ENCODE measurements at places on chromosomes 12 and 14. TPM values are rescaled to one million over a fixed set of nuclear protein-coding genes. Genes with fewer than 3 reads are reported as not detected.

The NKX2-8 gene
- not detected for total RNA-seq

The SLC25A47 gene
- total RNA-seq: 0.54 TPM

The RTL1 gene
- total RNA-seq: not detected

The NTS gene
- 72.8 TPM for total RNA-seq

DNA sequence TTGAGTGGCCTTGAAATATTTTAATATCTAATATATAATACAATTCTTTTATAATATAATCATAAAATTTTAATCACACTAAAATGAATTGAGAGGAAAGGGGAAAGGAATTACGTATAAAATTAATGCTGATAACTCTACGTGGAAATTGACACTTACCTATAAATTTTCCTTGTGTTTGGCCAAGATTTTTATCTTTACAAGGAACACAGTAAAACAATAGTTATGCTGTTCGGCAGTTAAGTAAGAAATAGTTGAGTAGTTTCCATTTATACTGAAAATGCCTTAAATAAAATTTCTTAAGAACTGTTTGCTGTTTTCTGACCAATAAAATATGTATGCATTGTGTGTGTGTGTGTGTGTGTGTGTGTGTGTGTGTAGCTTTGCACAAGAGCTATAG, 294.4 kb downstream of the LRFN5 start:
- no peak overlapping the region for H3K4me3 ChIP-seq
- H3K27me3 ChIP-seq: no peaks in the 10 kb centered on the region
- no peaks in the 10 kb centered on the region for H3K4me1 ChIP-seq
- no peaks in the 10 kb centered on the region for H3K36me3 ChIP-seq

GRCh38 chr12:64633940-64634337, 23.6 kb downstream of the RASSF3 start:
- H3K27me3 ChIP-seq: no peaks in the 10 kb centered on the region
- H3K4me1 ChIP-seq: peaks cover 42% of the 10 kb centered on the region

- DNase-seq: no peak
- H3K27ac ChIP-seq: no peak within 1 kb of the TSS
- H3K27me3 ChIP-seq: no peaks in the 10 kb centered on the region
Measured at GRCh38 chr12:130715998-130716968, at the start of gene RIMBP2. RIMBP2 (minus strand) TSS chr12:130716299; CDS start chr12:130479013, 237,286 bp downstream.

DNA sequence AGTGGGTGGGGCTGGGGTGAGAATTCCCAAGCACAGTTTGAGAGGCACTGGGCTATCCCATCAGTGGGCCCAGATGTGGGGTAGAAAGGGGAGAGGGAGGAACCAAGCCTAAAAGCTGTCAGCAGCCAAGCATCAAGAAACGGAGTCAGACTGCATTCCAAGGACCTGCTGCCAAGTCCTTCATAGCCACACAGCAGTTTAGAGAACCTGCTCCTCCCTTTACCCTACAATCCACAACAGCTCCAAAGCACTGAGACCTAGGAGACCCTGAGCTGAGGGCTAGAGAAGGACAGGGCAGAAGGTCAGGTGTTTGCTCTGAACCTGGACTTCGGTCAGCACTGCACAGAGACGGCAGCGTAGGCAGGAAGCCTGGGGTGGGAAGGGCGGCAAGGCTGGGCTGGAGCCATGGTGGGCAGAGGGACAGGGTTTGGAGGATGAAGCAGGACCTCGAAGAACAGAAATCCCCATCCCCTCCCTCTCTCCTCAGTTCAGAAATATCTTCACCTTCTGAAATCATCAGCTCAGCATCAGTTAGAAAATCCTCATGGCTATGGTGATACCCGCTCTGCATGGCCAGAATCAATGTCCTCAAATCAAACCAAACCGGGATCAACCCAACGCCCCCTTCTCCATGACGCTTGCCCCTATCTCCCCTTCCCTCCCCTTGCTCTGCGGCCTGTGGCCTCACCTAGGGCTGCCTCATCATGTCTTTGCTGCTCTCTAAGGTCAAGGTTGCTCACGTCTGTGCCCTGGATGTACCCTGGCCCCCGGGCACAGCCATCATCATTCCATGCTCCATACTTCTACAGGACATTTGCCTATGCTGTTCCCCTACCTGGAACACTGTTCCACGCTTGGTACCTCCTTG, 12.9 kb upstream of the SERPINA4 start:
- no peaks in the 10 kb centered on the region for H3K36me3 ChIP-seq
- no peaks in the 10 kb centered on the region for H3K27me3 ChIP-seq
- DNase-seq: no peak
- no peak overlapping the region for H3K27ac ChIP-seq
- no peaks in the 10 kb centered on the region for H3K4me1 ChIP-seq

DNA sequence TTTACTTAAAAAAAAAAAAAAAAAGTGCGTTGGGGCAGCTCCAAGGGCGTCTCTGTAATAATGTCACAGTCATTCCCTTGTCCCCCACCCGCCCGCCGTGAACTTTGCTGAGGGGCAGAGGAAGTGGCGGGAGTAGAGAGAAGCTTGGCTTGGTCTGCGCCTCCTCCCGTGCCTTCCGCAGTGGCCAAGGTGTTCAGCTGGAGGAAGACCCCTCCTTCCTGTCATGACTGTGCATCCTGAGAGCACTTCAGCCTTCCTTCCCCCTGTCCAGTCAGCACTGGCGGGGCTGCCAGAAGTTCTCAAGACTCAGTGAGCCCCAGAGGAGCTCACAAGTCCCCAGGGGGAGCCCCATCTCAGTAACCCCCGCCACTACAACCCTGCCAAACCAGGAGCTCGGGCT, 32.2 kb downstream of the AACS start:
- H3K4me1 ChIP-seq: no peaks in the 10 kb centered on the region
- DNase-seq: no peak
- no peak overlapping the region for H3K4me3 ChIP-seq
- H3K27ac ChIP-seq: no peak overlapping the region
- no peaks in the 10 kb centered on the region for H3K27me3 ChIP-seq

DNA sequence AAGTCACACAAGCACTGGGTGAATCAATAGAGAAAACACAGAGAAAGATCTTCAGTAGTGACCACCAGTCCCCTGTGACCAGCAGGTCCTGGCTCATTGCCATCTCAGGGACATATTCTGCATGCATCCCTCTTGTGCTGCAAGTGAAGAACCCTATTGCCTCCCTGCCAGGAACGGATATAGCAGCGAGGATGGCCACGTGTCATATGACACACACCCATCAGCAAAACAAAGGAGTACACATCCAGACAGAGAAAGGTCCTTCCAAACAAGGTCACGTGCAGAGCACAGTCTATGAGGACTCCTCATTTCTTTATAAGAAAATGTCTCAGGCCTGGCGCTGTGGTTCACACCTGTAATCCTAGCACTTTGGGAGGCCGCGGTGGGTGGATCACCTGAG, 638.4 kb downstream of the FLRT2 start:
- no peak overlapping the region for H3K4me3 ChIP-seq
- H3K4me1 ChIP-seq: no peaks in the 10 kb centered on the region
- no peak for DNase-seq
- no peaks in the 10 kb centered on the region for H3K36me3 ChIP-seq
- H3K27me3 ChIP-seq: no peaks in the 10 kb centered on the region

GRCh38 chr14:65373671-65374039, 38.9 kb upstream of the FUT8 start:
- no peaks in the 10 kb centered on the region for H3K4me1 ChIP-seq
- H3K27ac ChIP-seq: no peak overlapping the region
- no peak for DNase-seq
- H3K27me3 ChIP-seq: no peaks in the 10 kb centered on the region

DNA sequence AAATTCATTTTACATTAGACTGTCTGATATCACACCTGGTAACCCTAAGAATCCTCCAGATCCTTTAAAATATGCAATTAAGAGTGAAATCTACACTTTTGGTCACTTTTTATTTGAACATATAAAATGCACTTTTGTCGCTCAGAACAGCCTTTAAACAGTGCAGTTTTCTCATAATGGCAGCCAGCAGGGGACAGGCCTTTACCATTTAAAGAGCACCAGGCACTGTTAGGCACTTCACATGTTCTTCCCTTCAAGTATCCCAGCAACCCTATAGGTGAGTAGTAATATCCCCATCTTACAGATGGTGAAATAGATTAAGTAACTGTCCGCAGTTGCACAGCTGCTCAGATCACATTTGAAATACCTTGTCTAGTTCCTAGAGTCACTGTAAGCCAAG, 11.3 kb upstream of the SAMD4A start:
- no peaks in the 10 kb centered on the region for H3K27me3 ChIP-seq
- DNase-seq: no peak
- no peak overlapping the region for H3K27ac ChIP-seq

DNA sequence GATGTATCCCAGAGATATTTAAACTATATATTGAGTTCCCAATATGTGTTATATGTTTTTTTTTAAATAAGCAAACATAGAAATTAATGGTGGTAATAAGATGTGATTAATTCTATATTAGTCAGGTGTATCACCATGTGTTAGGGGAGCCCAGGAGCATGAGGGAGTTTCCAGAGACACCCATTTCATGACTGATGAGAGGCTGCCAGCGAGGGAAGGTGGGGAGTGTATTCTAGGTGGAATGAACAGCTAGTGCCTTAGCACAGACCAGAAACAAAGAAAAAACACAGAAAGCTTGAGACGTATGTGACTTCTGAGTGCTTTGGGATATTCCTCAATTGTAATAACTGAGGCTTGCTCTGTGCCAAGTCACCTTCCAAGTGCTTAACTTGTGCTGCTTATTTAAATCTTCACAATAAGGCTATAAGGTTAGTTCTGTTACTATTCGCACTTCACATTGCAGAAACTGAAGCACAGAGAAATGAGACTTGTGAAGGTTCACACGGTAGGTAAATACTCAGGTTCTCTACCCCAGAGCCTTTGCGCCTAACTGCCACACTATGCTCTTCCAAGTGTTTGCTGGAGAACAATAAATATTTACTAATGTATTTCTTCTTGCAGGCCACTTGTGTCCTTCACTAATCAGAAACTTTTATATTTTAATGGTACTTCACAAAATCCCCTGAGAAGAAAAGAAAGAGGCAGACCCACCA, 17.9 kb upstream of the MGP start:
- no peak for DNase-seq
- no peaks in the 10 kb centered on the region for H3K4me1 ChIP-seq
- H3K4me3 ChIP-seq: no peak overlapping the region

DNA sequence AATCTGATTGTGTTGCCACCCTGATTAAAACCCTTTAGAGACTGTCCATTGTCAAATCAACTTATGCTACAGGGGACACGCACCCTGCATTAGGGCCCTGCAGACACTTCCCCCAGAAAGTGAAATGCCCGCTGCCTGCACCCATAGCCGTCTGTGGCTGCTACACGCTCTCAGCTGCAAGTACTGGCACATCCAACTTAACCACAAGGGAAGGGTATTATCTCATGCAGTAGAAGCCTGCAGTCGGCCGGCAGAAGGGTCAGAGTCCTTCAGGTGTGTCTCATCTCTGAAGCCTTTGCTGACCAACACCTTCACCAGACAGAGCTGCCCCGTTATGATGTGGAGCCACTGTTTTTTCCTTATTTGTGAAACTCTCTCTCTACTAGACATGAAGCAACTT, 20.8 kb downstream of the CFAP251 start:
- H3K36me3 ChIP-seq: no peaks in the 10 kb centered on the region
- H3K27ac ChIP-seq: no peak overlapping the region
- peak; percentile 64 for DNase-seq
- no peak overlapping the region for H3K4me3 ChIP-seq
- no peaks in the 10 kb centered on the region for H3K4me1 ChIP-seq

- no peak overlapping the region for H3K4me3 ChIP-seq
- H3K36me3 ChIP-seq: no peaks in the 10 kb centered on the region
- no peak for DNase-seq
- H3K4me1 ChIP-seq: no peaks in the 10 kb centered on the region
- H3K27ac ChIP-seq: no peak overlapping the region
- H3K27me3 ChIP-seq: no peaks in the 10 kb centered on the region
Measured at GRCh38 chr12:82593143-82593542, 93.6 kb upstream of the TMTC2 start.

- H3K4me1 ChIP-seq: no peaks in the 10 kb centered on the region
- H3K4me3 ChIP-seq: no peak overlapping the region
- no peaks in the 10 kb centered on the region for H3K36me3 ChIP-seq
- no peak overlapping the region for H3K27ac ChIP-seq
- DNase-seq: no peak
Measured at GRCh38 chr14:53468876-53469275, 315.8 kb upstream of the DDHD1 start.

DNA sequence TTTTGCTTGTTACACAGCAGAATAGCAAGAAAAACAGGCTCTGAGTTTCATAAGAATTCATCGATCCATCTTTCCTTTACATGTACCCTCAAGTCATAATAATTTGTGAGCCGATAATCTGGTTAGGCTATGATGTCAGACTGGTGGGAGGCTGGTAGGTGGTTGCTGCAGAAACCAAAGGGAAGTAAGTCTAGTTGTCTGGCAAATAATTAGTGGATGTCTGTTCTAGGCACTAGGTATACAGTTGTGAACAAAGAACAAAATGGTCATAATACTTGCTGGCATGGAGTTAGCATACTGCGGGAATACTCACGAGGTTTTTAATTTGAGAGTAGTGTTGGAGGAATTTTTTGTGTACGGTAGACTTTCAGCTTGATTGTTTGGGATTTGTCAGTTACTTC, 8.8 kb downstream of the SUSD6 start:
- no peak overlapping the region for H3K4me3 ChIP-seq
- H3K27ac ChIP-seq: no peak overlapping the region
- DNase-seq: no peak
- H3K27me3 ChIP-seq: no peaks in the 10 kb centered on the region

DNA sequence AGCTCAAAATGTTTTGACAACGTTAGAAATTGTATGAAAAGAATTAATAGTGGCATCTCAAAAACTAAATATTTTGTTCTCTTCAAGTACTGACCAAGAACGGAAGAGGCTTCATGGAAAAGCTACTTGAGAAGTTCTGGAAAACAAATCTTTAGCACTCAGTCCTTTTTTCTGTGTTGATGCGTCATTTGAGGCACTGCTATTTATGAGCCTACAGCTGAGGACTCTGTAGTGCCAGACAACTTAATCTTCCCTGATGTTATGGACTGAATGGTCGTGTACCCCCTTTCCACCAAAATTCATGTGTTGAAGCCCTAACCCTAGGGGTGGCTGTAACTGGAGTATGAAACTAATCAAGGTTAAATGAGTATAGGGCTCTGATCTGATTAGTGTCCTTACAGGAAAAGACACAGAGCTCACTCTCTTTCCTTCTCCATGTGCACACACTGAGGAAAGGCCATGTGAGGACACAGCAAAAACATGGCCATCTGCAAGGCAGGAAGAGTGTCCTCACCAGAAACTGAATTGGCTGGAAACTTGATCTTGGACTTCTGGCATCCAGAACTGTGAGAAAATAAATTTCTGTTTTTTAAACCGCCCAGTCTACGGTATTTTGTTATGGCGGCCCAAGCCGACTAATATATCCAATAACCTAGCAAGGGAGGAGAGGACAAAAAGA, 337.0 kb upstream of the CLEC14A start:
- DNase-seq: no peak
- H3K27me3 ChIP-seq: no peaks in the 10 kb centered on the region
- no peak overlapping the region for H3K4me3 ChIP-seq
- H3K4me1 ChIP-seq: no peaks in the 10 kb centered on the region
- no peak overlapping the region for H3K27ac ChIP-seq
